Fibroblast of skin of left quadriceps (primary cell): ENCODE measurements at places on chromosomes 12 and 14.

- no peak for DNase-seq
Measured at GRCh38 chr14:95425369-95426115, 90.9 kb downstream of the SYNE3 start.

DNA sequence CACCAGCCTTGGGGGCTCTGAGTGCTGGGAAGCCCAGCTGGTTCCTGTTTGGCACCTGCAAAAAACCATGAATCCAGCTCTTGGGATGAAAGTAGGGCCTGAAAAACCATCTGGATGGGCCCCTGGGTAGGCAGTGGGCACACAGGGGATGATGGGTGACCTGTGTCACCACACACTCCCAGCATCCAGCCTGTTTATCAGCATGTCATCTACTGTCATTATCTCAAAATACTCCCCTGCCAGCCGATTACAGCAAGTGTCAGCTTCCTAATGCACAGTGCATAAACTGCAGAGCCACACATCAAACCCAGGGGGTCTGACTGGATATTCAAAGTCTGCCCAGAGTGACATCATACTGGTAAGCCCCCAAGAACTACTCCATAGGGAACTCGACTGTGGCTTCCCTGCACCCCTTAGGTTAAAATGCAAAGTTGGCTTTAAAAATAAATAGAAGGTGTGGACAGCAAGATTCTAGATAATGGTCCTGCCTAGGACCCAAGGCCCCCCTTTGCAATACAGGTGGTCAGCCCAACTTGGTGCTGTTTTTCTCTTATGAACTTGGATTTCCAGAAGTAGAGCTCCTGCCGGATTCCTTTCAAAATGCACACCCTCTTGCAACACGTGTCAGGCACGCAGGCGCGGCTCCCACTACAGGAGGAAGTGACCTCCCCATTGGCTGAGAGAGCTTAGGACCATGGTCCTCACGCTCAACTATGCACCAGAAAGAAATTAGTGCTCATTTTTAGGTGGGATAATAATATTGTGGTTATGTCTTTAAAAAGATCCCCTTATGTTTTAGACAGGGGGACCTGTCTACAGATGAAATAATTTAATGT, 94.1 kb downstream of the GCH1 start:
- no peak for DNase-seq

GRCh38 chr14:70268760-70269159, 80.0 kb upstream of the SLC8A3 start:
- no peak for DNase-seq

GRCh38 chr14:51873221-51873893, 12.9 kb downstream of the GNG2 start:
- DNase-seq: peak; percentile 94

GRCh38 chr12:48765753-48766162, 23.1 kb downstream of the ADCY6 start:
- DNase-seq: no peak

DNA sequence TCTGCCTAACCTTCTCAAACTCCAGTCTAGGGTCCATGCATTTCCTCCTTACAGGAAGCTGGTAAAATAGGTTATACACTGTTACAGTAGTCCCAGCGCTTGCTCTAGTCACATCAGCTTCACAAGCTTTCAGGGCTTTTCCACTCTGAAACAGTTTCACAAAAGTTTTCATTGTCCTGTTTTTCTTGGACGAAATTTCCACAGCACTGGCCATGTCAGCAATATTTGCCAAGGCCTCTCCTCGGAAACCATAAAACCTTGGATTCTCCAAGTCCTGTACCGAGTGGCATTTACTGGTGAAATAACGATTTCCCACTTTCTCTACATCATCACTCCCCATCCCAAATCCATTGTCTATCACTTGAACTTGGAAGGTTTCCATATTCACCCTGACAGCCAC, 2.1 kb downstream of the MLH3 start:
- DNase-seq: no peak

DNA sequence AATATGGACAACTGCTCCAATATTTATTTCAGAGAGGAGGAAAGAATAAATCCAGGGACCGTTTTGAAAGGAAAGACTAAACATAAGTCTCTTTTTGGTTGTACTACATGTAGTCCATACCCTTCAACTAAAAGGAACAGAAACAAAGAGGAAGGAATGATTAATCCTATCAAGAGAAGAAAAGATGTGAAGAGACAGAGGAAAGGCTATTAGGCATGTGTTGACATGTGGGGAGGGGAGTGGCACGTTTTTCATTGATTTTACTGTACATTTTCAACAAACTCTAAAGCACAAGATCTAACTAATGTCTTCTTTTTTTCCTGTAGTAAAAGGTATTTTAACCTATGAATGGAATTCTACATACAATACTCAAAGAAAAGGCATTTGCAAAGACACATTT, 85.6 kb downstream of the NAV3 start:
- no peak for DNase-seq

- no peak for DNase-seq
Measured at GRCh38 chr12:87670448-87670847, 358.8 kb downstream of the C12orf50 start.

GRCh38 chr14:21915826-21916225, 242.2 kb upstream of the OR4E1 start:
- no peak for DNase-seq

GRCh38 chr14:56143025-56143424, 24.8 kb downstream of the PELI2 start:
- no peak for DNase-seq

DNA sequence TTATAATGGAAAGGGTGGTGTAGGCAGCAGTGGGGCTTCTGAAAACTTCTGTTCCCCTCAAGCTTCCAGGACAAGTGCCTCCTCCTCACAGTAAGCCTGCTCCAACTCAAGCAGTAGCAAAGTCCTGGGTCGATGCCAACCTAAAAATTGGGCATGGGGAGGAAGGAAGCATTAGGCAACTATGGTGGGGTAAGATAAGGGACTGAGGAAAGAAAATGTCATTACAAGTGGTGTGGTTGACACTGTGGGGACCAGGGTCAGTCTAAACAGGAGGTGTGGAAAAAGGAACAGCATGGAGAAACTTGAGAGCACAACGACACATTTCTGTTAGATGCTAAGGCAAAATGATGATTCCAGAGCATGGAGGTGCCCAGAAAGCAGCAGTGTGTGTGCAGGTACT, 34.9 kb downstream of the WIF1 start:
- DNase-seq: no peak

DNA sequence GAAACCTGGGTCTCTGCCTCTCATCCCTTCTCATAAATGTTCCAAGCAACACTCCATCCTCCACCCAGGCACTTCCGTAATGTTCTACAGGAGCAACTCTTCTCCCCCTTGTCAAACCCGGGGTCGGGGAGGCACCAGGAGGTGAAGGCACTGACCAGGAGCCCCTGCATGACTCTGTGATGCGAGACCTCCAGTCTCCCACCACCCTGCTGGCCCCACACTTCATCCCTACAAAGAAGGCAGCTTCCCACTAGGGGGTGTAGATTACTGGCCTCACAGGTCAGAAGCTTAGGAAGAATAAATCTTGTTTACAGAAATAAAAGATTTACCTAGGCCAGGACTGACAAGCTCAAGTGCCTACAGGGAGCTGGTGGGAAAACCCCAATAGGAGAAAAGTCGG, 47.2 kb downstream of the ERH start:
- no peak for DNase-seq

- no peak for DNase-seq
Measured at GRCh38 chr12:105616971-105617540, 286.6 kb downstream of the C12orf75 start.

GRCh38 chr14:78344290-78344689, 174.1 kb downstream of the NRXN3 start:
- no peak for DNase-seq

DNA sequence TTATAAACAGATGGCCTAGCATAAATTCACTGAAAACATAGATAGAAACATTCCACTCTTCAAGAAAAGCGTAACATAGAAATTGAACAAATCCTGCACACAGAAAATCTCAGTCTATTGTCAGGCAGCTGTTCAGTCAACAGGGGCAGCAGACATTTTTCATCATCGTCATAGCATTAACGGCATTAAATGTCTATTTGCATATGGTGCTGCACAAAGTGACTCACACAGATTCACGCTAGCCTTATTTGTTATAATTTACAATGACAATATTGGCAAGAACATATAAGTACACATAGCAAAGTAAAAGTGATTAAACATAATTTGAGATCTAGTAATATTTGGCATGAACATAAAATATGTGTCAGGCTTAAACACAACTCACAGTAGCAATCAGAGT, 95.7 kb downstream of the CEP128 start:
- DNase-seq: no peak

- no peak for DNase-seq
Measured at GRCh38 chr12:57099766-57100165, 10.9 kb downstream of the NAB2 start.

GRCh38 chr12:49945394-49946080, 5.0 kb upstream of the AQP2 start:
- peak; percentile 43 for DNase-seq

- DNase-seq: no peak
Measured at GRCh38 chr12:115507560-115507889, 770.0 kb downstream of the MED13L start.

GRCh38 chr14:64912261-64912660, 2.0 kb upstream of the CHURC1 start:
- no peak for DNase-seq

DNA sequence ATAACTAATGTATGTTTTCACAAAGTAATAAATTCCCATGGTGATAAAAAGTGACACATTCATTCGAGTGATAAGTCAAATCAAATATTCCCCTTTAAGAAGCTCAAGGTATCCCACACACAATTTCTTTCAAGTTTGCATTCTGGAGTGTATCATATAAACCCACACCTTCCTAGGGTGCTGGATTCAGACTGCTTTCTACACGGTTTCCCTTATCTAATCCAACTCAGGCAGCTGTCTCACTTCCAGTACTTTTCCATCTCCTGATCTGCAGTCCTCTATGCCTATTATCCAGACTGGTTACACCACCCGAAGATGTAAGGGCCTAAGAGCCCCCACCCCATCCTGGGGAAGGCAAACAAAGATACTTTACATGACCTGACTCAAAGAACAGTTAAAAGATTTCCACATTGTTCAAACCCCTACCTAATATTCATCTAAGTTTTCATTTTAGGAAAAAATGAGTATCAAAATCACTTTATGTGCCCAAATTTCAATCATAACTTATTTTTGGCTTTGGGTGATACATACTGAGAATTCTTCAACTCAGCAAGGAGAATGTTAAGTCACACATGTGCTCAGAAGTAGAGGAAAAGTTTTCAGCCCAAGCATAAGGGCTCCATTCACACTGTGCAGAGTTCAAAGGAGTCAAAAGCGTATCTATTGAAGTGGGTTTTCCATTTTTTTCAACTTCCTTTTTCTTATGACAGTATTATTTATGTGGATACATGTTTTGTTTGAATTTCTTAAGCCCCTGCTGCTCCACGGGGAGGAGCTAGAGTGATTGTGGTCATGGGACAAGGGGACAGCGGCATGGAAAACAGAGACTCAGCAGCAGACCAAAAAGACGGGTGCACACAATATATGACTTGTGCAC, 41.8 kb downstream of the CORO1C start:
- DNase-seq: no peak

GRCh38 chr14:72607386-72608130, 286.3 kb downstream of the DPF3 start:
- peak; percentile 38 for DNase-seq

- DNase-seq: no peak
Measured at GRCh38 chr12:103392722-103393121, 103.0 kb downstream of the C12orf42 start.

GRCh38 chr12:32302218-32303173, 96.9 kb upstream of the FGD4 start:
- no peak for DNase-seq

- DNase-seq: no peak
Measured at GRCh38 chr12:124177276-124177950, 117.5 kb upstream of the RFLNA start.

DNA sequence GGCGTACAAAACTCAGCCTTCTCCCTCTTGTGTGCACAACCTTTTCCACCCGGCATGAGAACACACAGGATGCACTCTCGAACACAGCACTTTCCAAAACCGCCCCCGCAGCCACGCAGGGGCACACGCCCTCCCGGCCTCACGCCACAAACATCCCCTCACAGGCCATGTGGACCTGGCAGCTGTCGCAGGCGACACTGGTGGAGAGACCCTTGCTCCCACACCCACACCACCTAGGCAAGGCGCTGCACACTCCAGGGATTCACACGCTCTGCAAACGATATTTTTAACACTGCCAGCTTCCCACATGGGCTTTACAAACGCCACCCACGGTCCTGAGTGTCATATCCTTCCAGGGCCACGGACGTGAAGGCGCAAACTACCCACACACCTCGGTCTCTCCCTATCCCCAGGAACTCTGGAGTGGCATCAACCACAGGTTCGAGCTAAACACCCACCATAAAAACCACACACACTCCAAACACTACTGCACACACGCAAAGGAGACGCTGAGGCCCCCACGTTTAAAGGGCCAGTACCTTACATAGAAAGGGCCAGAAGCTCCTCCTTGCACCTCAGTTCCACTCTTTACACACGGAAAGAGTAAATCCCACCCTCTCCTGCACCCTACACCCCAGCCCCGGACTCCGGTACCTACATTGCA, 12.4 kb upstream of the ITGB7 start:
- DNase-seq: no peak

- DNase-seq: no peak
Measured at GRCh38 chr12:116266631-116267349, 10.7 kb downstream of the MED13L start.

- DNase-seq: peak; percentile 88
Measured at GRCh38 chr12:124745891-124746570, 117.6 kb downstream of the SCARB1 start.

DNA sequence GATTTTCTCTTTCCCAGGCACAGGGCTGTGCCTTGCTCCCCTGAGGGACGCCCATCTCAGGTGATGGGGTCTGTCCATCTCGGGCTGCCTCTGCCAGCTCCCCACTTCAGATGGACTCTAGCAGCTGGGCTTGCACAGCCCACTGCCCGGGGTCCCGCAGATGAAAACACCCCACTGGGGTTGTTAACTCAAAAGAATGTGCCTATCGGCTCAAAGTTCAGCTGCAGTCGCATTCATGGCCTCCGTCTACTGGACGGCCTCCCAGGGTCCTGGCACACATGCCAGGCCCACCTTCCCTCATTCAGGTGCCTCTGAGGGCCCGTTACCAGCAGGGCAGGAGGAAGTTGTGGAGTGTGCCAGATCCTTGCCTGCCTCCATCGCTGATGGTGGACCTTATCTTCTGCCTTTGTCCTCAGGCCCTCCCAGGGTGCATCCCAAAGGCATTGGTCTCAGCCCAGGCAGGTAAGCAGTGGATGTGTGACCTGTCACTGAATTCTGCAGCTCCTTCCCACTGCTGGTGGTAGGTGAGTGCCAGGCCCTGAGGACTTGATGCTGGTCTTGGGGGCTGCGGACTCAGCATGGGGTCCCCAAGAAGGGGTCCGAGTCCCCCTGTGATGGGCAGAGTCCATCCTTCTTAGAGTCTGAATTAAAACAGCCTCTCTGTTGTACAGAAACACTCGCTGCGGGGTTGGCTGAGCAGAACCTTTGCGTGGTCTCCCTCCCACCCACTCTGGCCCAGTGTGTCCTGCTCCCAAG, 324.6 kb upstream of the DIO3 start:
- no peak for DNase-seq

GRCh38 chr12:57766464-57767304, at the start of gene CYP27B1:
Gene CYP27B1 (minus strand): TSS chr12:57767078. CDS start chr12:57767041, 37 bp downstream.
- DNase-seq: no peak
